ENCODE measurements at places on chromosomes 7 and 10.

GRCh38 chr10:32326119-32326518 is 20.8 kb downstream of the EPC1 start:
- no peak for DNase-seq

DNA sequence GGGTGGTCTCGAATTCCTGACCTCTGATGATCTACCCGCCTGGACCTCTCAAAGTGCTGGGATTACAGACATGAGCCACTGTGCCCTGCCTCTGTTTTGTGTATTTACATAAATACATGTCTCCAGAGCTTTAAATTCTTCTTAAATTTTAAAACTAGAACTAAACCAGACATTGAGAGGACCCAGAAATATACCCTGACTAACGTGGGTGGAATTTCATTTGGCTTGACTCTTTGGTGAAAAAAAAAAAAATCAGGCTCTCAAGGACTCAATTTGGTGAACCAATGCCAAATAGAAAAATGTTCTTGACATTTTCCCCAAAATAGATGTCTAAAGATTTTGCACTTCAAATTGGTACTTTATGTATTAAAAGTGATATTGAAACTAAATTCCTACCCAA is 16.6 kb upstream of the FAS start:
- DNase-seq = no peak

DNA sequence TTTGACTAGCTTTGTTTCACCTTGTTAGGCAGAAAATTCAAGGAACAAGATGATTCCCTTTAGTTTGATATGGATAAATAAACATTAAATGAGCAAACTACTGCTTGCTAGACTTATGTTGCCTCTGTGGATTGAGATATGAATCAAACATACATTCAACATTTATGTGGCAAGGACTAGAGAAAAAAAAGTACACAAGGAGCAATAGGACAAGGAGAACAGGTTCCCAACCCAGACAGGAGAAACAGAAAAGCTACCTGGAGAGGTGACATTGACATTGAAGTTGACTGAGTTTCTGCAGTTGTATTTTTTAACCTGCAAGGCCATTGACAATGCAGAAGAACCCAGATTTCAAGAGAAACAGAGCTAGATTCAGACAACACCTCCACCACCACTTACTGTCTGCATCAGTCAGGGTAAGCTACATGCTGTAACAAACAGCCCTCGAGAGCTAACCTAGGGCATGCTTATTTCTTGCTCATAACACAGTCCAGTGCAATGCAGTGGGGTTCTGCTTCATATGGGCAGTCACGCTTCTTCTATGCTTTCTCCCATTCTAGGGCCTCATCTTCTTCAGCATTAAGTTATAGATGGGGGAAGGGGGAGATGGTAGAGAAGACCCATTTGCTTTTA is 180.9 kb upstream of the LYZL1 start:
- no peak for DNase-seq

DNA sequence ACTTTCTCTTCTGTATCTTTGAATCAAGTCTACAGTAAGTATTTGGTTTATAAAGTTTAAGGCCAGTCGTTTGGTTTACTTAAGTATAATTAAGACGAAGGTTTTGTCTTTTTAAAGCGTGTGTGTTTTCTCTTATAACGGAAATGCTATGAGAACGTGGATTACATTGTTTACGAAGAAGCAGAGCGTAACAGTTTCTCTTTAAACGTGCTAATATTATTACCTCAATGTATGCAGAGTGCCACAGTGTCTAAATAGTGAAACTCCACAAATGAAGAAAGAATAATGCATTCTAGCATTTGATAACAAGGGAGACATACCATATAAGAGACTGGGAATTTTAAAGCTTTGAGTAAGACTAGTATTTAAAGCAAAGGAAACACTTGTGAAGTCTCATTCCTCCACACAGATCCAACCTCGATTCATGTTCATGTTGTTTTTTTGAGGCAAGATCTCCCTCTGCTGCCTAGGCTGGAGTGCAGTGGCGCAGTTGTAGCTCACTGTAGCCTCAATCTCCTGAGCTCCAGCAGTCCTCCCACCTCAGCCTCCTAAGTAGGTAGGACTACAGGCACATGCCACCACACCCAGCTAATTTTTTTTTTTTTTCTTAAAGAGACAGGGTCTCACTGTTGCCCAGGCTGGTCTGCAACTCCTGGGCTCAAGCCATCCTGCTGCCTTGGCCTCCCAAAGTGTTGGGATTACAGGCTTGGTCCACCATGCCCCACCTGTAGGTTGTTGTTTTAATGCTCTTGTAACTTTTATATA is 75.1 kb downstream of the ANKRD61 start:
- DNase-seq = peak; percentile 31

DNA sequence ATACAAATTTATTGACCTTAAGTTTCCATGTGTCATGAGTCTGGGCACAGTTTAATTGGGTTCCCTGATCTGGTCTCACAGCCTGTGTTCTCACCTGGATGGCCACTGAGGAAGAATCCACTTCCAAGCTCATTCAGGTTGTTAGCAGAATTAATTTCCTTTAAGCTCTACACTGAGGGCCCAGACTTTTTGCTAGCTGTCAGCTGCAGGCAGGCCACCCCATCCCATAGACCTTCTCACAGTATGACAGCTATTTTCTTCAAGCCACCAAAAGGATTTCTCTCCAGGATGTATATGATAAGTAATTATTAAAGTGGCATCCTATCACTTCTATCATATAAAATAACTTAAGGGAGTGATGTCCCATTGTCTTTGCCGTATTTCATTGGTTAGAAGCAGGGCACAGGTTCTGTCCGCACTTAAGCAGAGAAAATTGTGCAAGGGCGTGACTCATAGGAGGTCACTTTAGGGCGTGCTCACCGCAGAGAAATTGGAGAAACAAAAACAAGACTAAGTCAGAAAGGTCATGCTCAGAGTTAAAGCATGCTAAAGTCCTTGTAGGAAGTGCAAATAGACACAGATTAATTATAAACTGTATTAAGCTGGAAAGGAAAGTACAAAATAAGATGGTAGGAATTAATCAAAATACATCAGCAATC is 109.9 kb downstream of the AHR start:
- no peak for DNase-seq

DNA sequence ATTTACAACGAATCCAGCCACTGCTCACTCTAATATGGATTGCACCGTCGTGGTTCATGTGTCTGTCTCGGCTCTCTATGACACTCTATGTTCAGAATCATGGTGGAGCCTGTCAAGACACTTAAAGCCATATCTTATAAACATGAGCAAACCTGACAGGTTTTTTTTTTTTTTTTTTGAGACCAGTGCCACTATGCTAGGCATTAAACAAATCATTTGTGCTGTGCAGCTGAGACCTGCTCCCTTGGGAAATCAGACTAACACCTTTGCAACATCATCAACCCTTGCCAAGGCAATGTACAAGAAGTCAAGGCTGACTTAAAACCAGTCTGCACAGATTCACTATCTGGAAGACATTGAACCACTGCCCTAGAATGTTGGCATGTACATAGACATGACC is 181.2 kb upstream of the ANK3 start:
- DNase-seq = no peak

- DNase-seq = peak; percentile 79
Observed at GRCh38 chr10:6151087-6151977, 51.4 kb upstream of the PFKFB3 start.

- DNase-seq = no peak
Observed at GRCh38 chr7:102012941-102013461, 195.6 kb downstream of the CUX1 start.

- DNase-seq = no peak
Observed at GRCh38 chr10:68871105-68871711, 29.9 kb upstream of the DDX50 start.

- no peak for DNase-seq
Observed at GRCh38 chr7:132899833-132900232, 182.1 kb downstream of the CHCHD3 start.

GRCh38 chr7:139673230-139673629 is 104.6 kb downstream of the HIPK2 start:
- peak; percentile 68 for DNase-seq

- DNase-seq = no peak
Observed at GRCh38 chr7:155963771-155964195, 151.5 kb upstream of the SHH start.

DNA sequence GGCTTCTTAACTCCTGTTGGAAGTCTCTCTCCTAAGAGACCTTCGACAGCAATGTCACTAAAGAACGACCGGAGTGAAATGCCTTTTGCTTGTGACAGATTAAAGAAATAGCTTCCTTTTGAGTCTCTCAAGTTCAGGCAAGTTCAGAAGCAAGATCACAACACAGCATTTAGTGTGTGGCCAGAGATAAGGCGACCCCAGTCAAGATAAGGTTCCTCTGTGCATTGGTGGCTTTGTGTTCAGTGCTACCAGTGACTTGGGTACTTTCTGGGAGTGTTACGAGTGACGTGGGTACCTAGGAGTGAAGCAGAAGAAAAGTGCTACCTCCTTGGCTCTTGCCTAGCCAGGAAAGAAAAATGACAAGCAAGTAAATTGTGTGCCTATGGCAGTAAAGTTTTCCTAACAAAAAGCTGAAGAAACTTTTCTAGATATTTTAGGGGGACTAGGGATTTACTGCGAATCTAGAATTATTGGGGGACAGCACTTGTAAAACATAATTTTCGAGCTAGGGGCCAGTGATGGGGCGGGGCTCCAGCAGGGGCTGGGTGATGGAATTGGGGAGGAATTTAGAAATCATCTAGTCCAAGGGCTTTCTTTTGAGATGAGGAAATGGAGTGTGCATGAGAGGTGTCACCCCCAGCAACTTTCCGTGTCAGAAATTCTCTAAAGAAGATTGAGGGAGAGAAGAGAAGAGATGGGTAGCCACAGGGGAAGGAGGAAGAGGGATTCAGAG is 191.9 kb upstream of the LYZL2 start:
- DNase-seq = no peak

GRCh38 chr10:73577788-73578187 is 13.4 kb downstream of the USP54 start:
- DNase-seq = no peak

- DNase-seq = no peak
Observed at GRCh38 chr7:96266580-96266979, 55.3 kb downstream of the SLC25A13 start.

GRCh38 chr7:98281757-98282606 is 496 bp downstream of the BRI3 start:
- DNase-seq = no peak

GRCh38 chr10:30587522-30588031 is 42.0 kb downstream of the LYZL2 start:
- peak; percentile 69 for DNase-seq

DNA sequence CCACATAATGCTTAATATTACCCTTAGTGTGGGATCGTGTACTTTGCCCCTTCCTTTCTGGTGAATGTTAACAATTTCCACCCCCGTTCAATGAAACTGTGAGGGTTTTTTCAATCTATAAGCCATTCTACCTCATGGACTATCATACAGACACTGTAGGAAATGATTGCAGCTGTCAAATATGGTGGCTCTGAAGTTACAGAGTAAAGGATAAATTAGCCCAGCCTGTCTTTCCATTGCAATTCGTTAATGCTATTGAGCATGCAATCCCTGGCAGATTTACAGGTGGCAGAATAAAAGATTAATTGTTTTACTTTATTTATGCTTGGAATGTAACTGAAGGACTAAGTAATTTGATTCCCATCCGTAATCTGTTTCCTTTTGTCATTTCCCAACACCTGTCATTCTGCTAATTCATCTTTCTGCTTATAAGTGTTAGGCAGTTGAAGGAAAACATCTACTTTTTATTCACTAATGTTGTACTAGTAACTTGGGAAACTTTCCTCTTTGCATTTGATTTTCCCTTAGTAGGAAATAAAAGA is 1211.6 kb upstream of the LRRN3 start:
- DNase-seq = no peak

DNA sequence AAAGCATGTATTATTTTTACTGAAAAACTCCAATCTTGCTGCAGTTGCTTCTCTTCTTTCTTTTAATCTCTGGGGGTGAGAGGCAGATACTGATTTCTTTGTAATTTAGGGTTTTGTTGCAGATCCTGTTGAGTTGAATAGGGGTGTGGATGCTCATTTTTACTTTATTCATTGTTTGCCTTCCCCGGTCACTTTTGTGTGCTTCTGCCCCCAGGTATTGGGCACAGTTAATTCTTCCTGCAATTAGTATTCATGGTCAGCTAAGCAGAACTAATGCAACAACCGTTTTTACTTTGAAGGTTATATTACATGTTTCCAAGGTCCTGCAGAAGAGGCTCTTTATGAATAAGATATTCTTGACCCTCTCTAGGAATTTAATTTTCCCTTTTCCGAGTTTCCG is 96.4 kb downstream of the BUB3 start:
- no peak for DNase-seq

- no peak for DNase-seq
Observed at GRCh38 chr7:98398567-98399372, 2.1 kb downstream of the BAIAP2L1 start.

DNA sequence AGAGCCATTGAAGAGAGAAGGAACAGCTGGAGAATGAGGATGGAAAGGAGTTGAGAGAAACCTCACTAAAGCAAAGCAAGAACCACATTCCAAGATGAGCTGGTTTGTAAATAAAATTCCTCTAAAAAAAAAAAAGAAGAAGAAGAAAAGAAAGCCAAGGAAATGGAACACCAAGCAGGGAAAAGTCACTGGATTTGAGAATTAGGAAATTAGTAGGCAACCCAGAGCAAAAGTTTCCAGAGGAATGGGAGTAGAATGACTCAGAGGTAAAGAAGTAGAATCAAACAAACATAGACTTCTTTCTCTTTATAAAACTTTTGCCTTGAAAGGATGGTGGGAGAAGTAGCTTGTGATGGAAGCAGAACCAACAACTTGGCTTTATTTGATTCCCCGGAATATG is 3.9 kb downstream of the CH25H start:
- DNase-seq = no peak

- no peak for DNase-seq
Observed at GRCh38 chr10:130329792-130330191, 193.6 kb downstream of the GLRX3 start.

- peak; percentile 27 for DNase-seq
Observed at GRCh38 chr7:157657741-157658740, 321.2 kb downstream of the DNAJB6 start.

GRCh38 chr10:47357131-47357582 is 9.0 kb downstream of the RBP3 start:
- DNase-seq = no peak

DNA sequence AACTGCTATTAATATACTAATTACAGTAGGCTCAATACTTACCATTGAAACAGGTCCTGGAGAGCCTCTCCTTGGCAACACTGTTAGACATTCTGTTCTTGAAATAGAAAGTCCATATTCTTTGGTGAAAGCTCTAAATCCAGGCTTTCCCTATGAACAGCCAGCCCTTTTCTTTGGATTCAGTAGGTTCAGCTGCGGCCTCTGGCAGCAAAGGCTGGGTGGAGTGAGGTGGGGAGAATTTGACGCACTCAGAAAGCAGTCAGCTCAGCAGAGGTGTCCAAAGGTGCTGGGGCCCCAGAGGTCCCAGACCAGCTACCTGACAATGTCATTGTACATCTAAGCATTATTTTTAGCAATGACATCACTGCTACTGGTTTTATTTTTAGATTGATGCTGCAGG is 146.1 kb downstream of the GRK5 start:
- DNase-seq = no peak

DNA sequence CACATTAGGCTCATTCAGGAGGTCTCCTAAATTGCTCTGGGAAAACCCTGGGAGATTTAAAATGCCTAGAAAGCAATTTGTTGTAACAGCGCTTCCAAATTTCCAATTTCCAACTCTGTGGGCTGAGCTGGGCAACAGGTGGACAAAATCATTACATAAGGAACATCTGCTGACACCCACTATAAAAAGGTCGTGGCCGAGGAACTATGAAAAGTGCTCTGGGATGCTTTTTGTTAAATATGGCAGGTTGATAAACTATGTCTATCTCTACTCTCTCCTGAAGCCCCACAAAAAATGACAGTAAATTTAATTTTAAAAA is 45.1 kb downstream of the ATXN7L1 start:
- no peak for DNase-seq
